ENCODE measurements at places on chromosomes 3 and 15. TPM values are rescaled to one million over a fixed set of nuclear protein-coding genes. Genes with fewer than 3 reads are reported as not detected.

Gene TRH
- 16.4 TPM for total RNA-seq

Gene PLA1A
- total RNA-seq, result 0.73 TPM

Gene ROBO2
- total RNA-seq, result 236 TPM

Gene GRAMD1C
- 11.6 TPM for total RNA-seq

Gene SH2D7
- total RNA-seq, result not detected
